SK-N-DZ (cell line): ENCODE measurements at places on chromosomes 6 and 20.
A peak's percentile ranks its signal among the peaks of the same experiment; 100 is the strongest.

DNA sequence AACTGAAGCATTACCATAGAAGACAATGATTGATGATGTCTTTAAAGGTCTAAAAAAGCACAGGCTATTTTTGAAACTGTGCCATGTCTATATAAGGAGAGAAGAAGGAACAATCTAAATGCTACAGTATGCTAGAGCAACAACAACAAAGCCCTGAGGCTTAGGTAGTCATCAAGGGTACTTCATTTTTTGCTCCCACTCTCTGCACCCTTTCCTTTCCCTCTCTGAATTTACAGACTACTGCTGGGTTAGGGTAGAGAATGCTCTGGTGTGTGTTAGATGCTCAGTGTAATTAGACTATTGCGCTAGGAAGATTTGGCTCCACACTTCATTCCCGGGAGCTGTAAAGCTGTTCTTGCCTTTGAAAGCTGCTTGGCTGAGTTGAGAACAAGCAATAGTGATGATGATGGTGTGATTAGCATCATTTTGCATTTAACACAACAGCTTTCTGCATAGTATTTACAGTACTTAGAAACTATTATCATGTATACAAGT is 1262.5 kb upstream of the CITED2 start:
- DNase-seq: no peak

DNA sequence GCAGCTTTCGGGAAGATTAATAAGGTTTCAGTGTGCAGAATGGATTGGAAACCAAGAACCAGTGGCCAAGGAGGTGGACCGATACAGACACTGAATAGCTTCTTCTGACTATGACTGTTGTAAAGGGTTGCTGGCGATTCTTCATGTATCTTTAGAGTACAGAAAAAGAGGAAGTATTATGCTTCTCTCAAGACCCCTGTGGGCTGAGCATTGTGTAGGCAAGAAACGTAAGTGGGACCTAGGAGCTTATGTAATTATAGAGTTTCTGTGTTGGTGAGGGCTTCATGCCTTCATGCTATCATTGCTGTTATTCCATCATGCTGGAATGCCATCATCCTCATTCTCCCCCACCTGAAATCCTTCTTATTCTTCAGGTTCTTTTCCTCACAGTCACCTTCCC is 105.4 kb upstream of the AKIRIN2 start:
- DNase-seq: no peak

DNA sequence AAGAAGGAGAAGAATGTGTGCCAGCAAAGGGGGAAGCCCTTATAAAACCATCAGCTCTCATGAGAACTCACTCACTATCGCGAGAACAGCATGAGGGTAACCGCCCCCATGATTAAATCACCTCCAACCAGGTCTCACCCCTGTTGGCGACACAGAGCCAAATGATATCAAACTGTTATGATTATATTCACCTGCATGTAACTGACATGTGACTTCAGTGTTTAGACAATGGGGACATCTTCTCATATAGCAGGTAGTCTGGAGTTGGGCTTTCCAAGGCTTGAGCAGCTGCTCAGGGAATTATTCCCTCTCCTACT is 115.2 kb downstream of the SASH1 start:
- DNase-seq: no peak

- no peak for DNase-seq
Observed at GRCh38 chr6:71402096-71402495, 113.5 kb downstream of the OGFRL1 start.

DNA sequence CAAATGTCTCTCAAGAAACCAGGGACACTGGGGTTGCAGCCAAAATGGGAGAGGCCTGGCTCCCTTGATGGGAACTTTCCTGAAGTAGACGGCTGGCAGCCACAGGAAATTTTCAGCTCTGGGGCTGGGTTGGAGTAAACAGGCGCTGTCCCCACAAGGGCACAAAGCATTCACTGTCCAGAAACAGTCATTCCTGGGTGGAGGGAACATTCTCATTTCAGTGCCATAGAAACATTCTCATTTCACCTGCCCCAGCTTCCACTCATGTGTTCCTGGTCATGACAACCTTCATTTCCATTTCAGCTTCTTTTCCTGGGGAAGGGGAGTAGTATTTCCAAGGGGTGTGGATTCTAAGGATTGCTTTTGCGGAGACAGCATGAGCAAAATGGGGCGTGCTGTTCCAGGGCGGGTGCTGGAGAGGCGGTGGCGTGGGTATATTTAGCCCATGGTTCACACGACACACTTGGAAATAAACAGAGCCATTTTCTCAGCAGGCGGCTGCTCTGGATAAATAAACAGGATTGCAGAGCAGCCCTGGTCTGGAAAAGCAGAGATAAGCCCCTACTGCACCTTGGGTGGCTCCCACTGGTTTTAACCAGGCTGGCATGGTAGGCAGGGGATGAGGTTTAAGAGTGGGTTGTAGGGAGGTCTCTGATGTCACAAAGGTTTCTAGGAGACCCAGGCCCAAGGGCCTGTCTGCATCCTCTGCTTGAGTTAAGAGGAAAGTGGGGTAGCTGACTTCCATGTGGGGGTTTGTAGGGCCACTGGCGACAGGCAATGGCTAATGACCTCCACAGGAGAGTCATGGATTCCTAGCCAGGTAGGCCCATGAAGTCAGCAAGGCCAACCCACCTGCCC is 32.9 kb downstream of the COX4I2 start:
- DNase-seq: no peak

- peak; percentile 45 for DNase-seq
Observed at GRCh38 chr6:16316741-16317251, 78.4 kb downstream of the GMPR start.
